ENCODE measurements at places on chromosomes 16 and 17. TPM values are rescaled to one million over a fixed set of nuclear protein-coding genes. Genes with fewer than 3 reads are reported as not detected.

- peak; percentile 87 for DNase-seq
Measured at GRCh38 chr17:3885970-3886369, 6.9 kb downstream of the CAMKK1 start.

DNA sequence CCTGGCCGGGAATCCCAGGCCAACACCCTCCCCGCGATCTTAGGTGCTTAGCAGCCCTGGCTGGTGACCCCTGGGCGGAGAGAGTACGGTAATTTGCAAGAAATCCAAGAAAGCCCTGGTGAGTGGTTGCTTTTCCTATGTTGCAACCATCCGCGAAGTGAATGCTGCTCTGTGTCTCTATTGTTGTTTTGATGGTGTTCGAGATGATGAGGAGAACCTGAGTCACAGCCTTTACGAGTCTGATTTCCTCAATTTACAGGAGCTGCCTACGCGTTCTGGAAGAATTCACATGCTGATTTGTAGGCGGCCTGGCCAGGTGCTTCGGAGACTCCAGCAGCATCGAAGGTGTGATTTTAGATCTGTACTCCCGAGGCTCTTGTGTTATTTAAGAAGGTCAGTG lies 63.3 kb downstream of the TMEM235 start:
- DNase-seq = peak; percentile 91

DNA sequence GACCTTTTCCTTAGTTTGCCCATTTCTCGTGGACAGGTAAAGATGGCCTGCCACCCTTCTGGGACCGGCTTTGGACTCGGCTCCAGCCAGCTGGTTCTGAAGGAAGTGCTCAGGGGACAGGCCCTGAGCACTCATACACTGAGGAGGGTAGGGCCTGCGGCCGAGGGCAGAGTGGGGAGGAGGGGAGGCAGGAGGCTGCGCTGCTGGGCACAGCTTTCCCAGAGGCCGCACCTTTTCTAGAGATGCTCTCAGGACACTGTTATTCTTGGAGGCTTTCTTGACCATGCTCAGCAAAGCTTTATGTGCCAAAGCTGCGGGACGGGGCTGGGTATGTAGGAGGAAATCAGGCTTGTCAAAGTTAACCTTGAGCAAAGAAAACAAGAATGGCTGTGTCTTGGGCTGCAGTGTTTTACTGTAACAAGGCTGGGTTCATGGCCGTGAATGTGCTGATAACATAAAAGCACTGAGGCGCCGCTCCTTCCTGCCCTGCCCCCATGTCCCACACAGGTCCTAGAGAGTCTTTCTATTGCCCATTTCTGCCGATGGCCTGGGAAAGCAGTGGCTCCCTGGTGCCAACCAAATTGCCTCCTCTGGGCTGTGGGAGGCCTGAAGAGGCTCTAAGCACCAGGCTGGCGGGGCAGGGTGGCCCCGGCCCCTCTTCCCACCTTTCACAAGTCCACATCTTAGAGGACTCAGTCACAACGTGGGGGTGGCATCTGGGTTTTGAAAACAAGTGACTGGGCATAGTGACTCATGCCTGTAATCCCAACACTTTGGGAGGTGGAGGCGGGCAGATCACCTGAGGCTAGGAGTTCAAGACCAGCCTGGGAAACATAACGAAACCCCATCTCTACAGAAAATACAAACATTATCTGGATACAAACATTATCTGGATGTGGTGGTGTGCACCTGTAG lies 22.3 kb upstream of the TIMP2 start:
- no peak for DNase-seq

DNA sequence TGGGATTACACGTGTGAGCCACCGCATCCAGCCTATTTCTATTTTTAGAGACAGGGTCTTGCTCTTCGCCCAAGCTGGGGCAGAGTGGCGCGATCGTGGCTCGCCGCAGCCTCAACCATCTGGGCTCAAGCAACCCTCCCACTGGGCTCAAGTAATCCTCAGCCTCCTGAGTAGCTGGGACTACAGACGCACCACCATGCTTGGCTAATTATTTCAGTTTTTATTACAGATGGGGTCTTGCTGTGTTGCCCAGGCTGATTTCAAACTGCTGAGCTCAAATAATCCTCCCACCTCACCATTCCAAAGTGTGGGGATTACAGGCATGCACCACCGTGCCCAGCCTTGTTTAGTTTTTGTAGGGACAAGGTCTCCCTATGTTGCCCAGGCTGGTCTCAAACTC lies 53.8 kb downstream of the CCDC57 start:
- no peak for DNase-seq

GRCh38 chr17:73165616-73166404 lies 1.0 kb downstream of the SSTR2 start:
- DNase-seq = no peak

GRCh38 chr17:33164169-33164881 lies 128.8 kb downstream of the ASIC2 start:
- no peak for DNase-seq

- peak; percentile 58 for DNase-seq
Measured at GRCh38 chr16:81560979-81561657, 116.5 kb downstream of the CMIP start.

- DNase-seq = no peak
Measured at GRCh38 chr16:72162105-72162692, 9.8 kb downstream of the PMFBP1 start.

The CBFA2T3 gene
- total RNA-seq = not detected

The MYH8 gene
- not detected for total RNA-seq

GRCh38 chr16:68973611-68974120 lies 130.3 kb downstream of the TANGO6 start:
- no peak for DNase-seq

DNA sequence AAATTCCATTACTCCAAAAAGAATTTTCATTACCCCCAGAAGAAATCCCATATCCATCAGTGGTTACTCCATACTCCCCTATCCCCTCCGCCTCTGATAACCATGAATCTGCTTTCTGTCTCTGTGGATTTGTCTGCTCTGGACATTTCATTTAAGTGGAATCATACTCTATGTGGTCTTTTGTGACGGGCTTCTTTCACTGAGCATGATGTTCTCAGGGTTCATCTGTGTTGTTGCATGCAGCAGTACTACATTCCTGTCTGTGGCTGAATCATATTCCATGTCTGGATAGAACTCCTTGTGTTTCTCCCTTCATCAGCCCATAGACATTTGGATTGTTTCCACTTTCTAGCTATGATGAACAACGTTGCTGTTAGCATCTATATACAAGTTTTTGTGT lies 59.5 kb upstream of the IRX3 start:
- DNase-seq = no peak

- DNase-seq = peak; percentile 73
Measured at GRCh38 chr17:44774271-44775135, 15.7 kb downstream of the ADAM11 start.

DNA sequence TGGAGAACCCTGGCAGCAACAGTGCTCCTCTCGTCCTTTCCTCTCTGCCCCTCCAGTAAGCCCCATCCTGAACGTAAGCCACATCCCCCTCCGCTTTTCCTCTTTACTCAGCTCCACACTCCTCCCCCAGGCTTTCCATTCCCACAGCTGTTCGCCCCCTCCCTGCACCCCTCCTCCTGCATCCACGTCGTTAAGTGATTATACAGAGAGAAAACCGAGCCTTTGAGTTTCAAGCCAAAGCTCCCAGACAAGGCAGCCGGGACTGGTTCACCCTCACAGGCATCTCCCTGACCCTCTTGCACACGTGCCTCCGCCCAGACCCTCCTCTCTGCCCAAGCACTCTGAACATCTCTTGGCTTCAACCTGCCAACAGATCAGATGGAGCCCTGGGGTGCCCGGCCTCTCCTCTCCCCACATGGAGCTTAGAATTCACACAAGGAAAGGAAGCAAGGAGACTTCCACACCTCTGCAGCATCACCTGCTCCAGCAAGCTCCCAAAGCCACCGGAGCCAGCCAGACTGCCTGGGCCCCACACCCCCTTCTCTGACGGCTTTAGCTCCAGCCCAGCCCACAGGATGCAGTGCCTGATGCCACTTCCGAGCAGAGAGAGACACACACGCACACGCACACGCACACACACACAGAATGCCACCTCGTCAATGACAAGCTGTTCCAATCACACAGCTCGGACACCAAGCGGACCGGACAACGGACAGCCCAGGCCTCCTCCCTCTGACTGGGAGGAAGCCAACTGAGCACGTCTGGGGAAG lies 99.9 kb upstream of the CCL2 start:
- no peak for DNase-seq

The PHOSPHO1 gene
- not detected for total RNA-seq

The PDE6G gene
- 0.35 TPM for total RNA-seq

DNA sequence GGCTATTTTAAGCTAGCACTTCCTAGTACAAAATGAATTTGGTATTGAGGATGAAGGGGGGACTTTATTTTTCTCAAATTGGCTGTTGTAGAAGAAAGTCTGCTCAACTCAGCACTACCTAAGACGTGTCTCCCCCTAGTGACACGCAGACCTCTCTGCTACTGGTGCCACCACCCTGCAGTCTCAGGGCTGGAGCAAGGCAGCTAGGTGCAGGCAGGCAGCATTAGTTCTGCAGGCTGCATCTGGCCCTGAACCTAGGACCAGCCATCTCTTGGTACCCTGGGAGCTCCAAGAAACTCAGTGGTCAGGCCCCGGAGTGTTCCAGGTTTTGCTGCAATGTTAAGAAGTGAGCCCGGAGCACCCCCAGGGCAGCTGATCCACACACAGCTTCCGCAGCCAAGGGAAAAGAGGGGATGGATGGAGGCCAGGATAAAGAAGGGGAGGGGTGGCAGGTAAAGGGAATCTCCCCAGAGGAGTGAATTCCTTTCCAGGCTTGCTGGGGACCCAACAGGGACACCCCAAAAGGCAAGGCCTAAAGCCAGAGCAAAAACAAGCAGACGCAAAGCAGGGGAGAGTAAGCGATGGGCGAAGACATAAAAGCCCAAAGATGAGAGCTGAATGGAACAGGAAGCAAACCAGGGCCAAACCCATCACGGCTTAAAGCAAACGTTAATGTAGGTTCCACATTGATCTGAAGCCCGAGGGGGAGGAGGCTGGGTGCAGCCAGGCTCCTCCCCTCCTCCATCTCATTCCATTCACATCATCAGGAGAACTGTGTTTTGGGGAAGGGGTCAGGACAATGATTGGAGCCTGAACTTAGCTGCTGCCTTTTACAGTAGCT lies 200.5 kb downstream of the ZFHX3 start:
- DNase-seq = peak; percentile 18

The SREBF1 gene
- total RNA-seq = 42.2 TPM

The FASN gene
- 140 TPM for total RNA-seq

The OR2C1 gene
- total RNA-seq = not detected

The UMOD gene
- not detected for total RNA-seq

DNA sequence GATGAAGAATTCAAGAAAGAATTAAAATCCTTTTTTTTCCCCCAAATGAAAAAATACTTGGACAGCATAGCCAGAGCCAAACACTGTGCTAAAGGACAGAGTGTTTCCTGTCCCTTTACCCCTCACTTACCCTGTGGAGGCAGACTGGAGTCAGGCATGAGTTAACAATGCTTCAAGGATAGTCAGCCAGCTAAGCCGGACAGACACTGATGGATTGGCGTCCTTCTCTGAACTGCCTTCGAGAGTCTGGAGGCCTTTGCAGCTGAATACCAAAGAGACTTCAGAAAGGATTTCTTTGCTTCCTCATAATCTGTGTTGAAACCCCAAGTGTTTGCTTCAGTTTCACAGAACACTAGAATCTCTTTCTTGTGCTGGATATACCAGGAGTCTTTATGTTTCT lies 4.6 kb downstream of the METTL9 start:
- no peak for DNase-seq

DNA sequence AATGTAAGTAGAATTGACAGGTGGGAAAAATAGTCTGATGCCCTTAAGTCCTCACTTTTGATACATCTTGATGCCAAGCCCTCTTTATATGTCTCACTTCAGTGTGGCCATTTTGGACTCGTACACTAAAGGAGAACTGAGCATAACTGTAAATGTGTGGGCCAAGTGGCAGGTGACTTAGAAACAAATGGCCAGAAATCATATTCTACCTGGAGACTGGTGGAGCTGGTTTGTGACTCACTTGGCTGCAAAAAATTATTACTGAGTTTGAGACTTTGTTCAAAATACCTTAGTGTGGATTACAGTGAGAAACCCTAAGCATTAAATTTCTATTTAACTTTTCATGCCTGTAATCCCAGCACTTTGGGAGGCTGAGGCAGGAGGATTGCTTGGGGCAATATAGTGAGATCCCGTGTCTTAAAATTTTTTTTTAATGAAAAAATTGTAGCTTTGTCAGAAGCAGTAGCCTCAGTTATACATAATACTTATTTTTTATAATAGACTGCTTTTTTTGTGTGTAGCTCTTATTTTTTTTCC lies 5.0 kb downstream of the HAPSTR1 start:
- no peak for DNase-seq

GRCh38 chr16:52498328-52499059 lies 48.4 kb downstream of the TOX3 start:
- DNase-seq = no peak

GRCh38 chr16:53090286-53090590 lies 35.4 kb downstream of the CHD9 start:
- DNase-seq = no peak

GRCh38 chr16:17972460-17972943 lies 364.0 kb downstream of the NPIPA8 start:
- no peak for DNase-seq

- no peak for DNase-seq
Measured at GRCh38 chr17:7283471-7284216, 2.1 kb downstream of the SLC2A4 start.

DNA sequence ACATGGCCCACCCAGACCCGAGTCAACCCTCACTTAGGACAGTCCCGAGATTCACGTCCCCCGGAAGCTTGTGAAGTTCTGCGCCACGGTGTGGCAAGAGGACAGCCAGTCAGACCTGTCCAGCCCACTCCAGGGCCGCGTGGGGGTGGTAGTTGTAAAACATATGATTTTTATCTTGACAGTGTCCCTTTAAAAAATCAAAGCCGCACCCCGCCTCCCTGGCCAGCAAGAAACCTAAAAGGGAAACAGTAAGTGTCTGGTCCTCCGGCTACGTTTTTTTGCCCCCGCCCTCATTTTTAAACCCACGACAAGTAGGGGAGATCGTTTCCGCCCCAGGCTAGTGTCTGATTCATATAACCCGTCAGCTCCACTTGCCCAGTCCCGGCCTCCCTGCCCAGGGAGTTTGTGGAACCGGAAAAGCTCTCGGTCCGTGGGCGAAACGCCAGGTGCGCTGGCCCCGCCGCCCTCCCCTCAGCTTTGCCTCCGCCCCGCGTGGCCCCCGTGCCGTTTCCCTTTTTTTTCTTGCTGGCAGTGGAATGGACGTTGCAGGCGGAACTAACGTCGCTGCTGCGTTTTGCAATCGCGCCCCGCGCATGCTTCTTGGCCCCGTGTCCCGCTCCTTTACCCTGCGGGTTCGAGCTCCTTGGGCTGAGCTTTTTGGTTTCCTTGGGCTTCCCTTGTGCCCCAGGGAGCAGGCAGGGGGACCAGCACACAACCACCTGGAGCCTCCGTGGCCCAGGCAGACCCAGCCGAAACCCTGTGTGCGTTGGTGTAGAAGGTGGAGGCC lies 13.3 kb upstream of the NUDT16L1 start:
- DNase-seq = peak; percentile 63

Data from HT1080 (cell line).